G401 (cell line): ENCODE measurements at places on chromosomes 2 and 18. TPM values are rescaled to one million over a fixed set of nuclear protein-coding genes. Genes with fewer than 3 reads are reported as not detected.

DNA sequence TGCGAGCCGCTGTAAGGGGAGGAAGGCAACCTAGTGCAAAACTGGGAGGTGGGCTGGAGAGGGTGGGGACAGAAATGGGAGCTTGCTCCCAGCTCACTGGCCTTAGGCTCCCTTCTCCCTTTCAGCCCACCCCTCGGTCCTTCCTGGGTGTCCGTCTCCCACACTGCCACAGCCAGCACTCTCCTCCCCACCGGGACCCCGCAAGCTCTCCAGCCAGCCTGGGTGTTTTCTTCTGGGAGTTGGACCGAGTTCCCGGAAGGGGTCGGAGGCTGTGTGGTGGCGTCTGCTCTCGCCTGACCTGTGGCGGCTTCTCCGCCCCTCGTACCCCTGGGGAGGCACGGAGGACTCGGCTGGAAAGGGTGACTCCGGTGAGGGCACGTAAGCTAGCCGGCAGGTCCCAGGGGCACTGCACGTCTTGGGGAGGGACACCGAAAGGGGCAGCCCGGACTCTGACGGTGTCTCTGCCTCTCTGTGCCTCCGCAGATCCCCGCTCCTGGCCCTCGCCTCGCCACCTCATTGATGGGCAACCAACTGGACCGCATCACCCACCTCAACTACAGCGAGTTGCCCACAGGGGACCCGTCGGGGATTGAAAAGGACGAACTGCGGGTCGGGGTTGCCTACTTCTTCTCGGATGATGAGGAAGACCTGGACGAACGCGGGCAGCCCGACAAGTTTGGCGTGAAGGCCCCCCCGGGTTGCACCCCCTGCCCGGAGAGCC lies 1.1 kb downstream of the LRATD1 start:
- no peak for DNase-seq

GRCh38 chr2:41735476-41735875 lies 312.3 kb upstream of the PKDCC start:
- no peak for DNase-seq

DNA sequence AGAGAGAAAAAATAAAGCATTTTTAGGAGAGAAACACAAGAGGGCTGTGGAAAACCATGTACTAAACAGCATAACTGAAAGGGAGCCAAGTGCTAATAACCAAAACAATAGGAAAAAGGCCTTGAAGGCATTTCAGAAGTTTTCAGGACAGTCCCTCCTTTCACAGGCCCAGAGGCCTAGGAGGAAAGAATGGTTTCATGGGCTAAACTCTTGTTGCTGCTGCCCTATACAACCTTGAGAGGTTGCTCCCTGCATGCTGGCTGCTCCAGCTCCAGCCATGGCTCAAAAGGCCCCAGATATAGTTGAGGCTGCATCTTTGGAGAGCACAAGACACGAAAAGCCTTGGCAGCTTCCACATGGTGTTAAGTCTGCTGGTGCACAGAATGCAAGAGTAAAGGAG lies 267.4 kb upstream of the LRP1B start:
- DNase-seq = no peak

The FOXD4L1 gene
- not detected in 2 replicates for total RNA-seq

The TUBA3E gene
- not detected in 2 replicates for total RNA-seq
